Activated naive CD4-positive, alpha-beta T cell (primary cell): ENCODE measurements at places on chromosomes 6 and 20.

DNA sequence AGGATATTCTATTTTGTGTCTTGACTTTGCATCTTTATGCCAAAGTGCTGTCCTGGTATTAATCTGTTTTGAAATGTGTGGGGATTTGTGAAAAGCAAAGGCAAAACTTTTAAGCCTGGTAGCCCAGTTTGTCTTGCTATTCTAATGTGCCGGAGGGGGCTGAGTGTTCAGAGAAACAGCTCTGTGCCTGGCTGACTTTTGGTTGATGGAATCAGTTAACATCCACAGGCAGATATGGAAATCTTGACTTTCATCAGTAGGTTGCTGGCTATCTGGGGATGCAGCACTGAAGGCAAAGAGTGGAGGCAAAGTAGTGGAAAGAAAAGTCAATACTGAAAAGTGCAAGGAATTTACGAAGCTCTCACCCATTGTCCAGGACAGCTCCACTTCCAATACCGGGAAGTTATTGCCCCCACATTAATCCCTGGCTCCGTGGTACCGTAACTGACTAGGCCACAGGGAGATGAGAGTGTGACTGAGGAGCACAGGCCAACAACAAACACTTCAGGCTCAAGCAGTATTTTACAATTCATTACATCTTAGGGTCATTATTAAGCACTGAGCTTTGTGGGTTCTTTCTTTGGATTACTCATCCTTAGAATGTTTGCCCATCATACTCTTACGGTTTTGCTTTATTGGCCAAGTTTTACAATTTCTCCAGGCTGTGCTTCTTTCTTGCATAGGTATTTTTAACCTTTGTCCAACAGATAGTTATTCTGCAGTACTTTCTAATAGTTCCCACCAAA is 164.6 kb downstream of the MTFR2 start:
- no peak for DNase-seq

- no peak for DNase-seq
Observed at GRCh38 chr6:112287577-112288225, 33.3 kb upstream of the LAMA4 start.

- no peak for DNase-seq
Observed at GRCh38 chr20:43160941-43161340, 28.8 kb downstream of the PTPRT start.

GRCh38 chr20:37651932-37652331 is 41.9 kb upstream of the CTNNBL1 start:
- DNase-seq = no peak

DNA sequence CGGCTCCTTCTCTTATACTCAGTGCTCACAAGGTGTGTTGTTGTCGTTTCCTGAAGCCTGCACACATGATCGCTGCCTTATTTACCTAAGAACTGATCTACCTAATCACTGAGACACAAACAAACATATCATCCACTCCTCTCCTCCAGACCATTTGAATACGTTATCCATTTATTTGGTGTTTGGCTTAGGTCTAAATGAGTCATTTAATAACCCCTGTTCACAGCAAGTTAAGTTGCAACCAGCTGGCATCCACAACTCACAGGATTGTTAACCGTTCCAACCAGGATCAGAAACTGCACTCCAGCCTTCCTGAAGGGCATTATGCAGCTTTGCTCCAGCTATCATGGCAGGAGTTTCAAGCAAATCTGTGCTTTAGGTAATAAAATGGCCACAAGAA is 511.1 kb upstream of the MAP3K7 start:
- no peak for DNase-seq

GRCh38 chr6:26195376-26195923 is 108.2 kb downstream of the HFE start:
- DNase-seq = peak; percentile 82

- DNase-seq = no peak
Observed at GRCh38 chr6:113292646-113293422, 564.3 kb upstream of the MARCKS start.

DNA sequence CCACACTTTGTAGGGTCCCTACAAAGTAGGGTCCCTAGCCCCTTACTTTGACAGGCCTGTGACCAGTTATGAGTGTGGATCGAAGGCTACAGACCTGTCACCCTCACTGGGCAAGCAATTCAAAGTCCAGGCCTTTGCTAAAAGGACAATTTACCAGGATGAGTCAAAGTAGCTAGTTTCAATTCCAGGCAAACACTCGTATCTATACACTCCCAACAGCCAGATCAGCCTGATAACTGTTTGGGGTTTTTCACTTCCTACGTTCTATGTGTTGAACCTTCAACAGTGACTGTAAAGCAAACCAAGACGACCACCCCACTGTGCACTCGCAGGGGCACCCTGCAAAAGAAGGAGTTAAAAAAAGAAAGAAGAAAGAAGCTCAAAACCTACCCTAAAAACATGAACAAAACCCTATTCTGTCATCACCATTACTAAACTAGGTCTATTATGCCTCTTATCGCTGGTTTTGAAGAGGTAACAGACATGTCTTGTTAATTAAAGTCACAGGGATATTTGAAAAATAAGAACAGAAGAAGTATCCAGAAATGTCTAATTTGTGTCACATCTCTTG is 3.2 kb downstream of the GFOD1 start:
- no peak for DNase-seq

DNA sequence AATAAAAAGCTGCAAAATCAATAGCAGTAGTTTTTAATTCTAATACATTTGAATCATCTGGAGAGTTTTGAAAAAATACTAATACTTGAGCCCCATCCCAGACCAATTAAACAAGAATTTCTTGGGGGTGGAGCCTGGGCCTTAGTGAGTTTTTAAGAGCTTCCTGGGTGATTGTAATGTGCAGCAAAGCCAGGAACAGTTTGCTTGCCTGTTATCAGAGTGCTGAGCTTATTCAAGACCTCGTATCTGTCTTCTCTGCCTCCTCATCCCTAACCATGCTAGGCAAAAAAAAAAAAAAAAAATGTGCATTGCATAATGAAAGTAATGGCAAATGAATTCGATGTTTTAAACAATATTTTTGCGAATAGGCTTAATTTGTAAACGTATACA is 36.4 kb upstream of the MYB start:
- no peak for DNase-seq

DNA sequence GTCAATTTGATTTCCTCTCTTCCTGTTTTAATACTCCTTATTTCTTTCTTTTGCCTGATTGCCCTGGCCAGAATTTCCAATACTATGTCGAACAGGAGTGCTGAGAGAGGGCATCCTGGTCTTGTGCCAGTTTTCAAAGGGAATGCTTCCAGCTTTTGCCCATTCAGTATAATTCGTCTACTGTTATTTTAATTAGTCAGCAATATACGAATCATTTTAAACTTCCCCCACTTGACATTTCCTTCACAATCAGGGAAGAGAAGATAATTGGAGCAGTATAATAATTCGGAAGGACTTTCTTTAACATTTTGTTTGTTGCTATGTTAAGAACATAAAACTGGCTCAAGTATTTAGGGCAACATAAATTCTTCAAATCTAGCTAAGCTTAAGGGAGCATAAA is 860.3 kb upstream of the SLC35B3 start:
- DNase-seq = no peak

GRCh38 chr6:137426007-137426689 is 68.0 kb downstream of the OLIG3 start:
- no peak for DNase-seq

DNA sequence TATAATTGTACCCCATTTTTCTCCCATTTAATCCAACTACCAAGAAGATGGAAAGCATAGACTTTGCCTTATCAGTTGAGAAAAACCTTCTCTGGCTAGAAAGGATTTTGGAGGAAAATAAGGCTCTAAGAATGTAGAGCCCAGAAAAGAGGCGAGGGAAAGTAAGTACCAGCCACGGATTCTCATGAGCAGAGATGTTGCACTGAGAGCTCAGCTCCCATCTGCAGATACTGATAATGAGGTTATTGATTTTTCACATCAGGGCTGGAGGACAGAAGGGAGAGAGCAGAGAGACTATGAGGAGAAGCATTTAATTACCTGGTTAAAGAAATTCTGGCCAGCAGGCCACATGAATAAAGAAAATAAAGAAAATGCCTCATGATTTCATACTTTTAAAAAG is 104.4 kb upstream of the FAM184A start:
- no peak for DNase-seq

- no peak for DNase-seq
Observed at GRCh38 chr6:113857556-113858479, 673 bp downstream of the MARCKS start.

DNA sequence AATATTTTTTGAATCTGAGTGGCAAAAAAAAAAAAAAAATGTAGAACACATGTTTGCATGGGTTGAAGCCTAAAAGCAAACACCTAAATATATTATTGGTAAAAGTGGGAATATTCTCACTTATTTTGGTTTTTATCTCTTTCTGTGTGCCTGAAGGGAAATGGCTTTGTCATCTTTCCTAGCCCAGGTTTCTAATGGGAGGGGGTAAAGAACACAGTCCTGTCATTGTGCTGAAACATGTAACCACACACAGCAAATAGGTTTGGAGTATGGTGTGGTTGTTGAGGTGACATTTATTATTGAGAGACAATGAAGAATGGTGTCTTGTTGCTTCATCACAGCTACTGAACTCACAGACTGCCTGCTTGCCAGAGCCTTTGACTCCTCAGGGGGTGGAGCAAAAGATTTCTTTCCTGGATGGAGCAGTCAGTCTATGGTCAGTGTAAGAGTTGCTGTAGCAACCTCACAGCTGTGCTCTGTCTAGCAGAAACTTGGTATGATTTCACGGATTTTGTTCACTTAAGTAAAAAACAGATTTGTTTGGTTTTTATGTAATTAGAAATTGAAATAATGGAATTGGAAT is 70.2 kb downstream of the CEP57L1 start:
- no peak for DNase-seq

DNA sequence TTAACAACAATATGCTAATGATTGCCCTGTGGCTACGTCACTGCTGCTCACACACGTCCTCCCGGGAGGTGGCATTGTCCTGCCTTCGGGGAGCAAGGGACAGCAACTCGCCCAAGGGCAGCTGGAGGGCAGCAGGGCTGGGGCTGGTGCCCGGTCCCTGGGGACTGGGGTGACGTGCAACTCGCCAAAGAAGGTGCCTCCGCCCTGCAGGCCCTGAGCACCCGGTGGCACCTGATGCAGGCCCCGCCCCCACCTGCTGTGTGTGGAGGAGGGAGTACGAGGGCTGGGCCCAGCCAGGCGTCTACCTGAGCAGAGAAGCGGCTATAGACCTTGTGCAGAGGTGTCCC is 64.8 kb upstream of the SLCO4A1 start:
- no peak for DNase-seq

- DNase-seq = no peak
Observed at GRCh38 chr20:44064501-44065400, 122.2 kb downstream of the JPH2 start.

DNA sequence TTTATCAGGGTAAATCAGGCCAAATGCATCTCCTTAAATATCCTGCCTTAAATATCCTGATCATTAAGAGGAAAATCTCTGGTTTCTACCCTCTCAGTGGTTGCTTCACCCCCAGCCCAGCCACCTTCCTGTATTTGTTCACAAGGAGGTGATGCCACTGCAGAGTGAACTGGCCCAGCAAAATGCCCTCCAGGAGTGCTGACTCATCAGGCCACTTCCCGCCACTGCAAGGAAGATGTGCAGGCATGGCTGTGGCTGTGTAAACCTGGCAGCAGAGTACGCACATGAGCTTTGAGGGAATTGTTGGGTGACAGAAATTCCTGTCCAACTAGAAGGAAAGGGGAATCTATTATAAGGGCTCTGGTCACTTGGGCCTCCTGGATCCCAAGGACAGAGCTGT is 13.8 kb downstream of the NQO2 start:
- no peak for DNase-seq

DNA sequence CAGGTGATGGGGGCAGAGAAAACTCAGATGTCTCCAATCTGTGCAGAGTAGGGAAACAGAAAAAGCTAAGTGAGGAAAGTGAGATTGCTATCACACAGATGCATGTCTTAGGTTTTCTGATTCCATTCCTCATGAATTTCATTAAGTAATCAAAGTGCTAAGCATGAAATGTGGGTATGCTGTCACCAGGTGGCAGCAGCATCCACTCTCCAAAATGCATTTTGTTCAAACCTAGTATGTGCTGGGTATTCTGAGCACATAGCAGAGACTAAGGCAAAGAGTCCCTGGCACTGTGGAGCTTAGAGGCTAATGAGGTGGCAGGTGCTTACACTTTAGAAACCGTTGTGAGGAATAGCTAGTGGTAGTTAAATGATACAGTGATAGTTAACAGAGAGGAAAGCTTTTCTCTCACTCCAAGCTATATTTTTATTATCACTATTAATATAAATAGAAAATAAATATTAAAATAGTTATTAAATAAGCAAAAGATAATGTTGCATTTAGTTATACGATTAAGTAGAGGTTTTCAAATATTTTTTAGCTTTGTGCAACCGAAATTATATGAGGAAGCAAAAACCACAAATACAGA is 179.5 kb downstream of the CDH26 start:
- no peak for DNase-seq

DNA sequence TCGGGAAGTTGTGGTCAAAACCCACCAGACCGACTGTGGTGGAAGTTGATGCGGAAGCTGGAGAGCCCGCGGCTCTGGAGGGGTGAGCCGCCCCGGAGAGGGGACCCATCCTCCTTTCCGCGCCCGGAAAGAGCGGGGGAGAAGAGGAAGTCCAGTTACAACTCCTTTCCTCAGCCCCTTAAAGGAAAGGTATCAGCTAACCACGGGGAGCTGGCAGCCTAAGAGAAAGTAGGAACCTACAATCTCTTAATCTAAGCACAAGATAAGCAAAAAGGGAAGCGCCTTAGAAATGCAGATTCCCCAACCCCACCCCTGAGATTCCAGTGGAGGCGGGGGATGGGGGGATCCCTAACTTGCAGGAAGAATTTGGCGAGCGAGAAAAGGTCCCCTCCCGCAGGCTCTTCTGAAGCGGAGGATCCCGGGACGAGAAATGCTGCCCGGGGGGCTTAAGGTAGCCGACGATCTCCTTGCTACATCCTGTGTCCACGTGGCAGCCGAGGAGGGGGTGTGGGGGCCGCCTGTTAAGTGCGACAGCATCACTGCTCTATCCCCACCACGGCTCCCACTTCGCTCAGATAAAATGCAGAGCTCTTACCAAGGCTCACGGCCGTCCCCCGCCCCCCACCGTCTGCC is 87.5 kb downstream of the ZFP64 start:
- no peak for DNase-seq

DNA sequence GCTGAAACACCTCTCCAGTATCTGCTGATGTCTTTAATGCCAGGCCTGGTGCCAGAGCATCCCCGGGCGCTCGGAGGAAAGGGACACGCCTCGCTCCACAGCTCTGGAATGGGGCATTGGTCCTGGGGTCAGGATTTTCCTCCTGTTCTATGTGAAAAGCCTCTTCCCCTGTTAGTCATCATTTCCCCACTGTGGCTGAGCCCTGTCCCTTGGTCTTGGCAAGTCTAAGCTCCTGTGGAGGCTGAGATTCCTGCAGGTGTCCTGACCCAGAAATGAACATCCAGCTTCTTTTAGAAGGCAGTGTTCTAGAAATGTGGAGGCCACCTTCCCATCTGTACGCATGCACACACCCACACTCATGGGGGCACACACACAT is 19.4 kb downstream of the SYNDIG1 start:
- no peak for DNase-seq

GRCh38 chr6:47489995-47490394 is 12.4 kb downstream of the CD2AP start:
- no peak for DNase-seq

GRCh38 chr6:16925461-16925860 is 164.2 kb upstream of the ATXN1 start:
- DNase-seq = no peak

GRCh38 chr20:41587523-41587922 is 30.7 kb downstream of the CHD6 start:
- no peak for DNase-seq

GRCh38 chr20:21677261-21677660 is 28.2 kb upstream of the PAX1 start:
- DNase-seq = no peak

- DNase-seq = no peak
Observed at GRCh38 chr20:38770970-38771369, 22.7 kb downstream of the ACTR5 start.

GRCh38 chr6:85464260-85464644 is 14.4 kb downstream of the NT5E start:
- no peak for DNase-seq
